ENCODE measurements at places on chromosomes 13 and 19.

DNA sequence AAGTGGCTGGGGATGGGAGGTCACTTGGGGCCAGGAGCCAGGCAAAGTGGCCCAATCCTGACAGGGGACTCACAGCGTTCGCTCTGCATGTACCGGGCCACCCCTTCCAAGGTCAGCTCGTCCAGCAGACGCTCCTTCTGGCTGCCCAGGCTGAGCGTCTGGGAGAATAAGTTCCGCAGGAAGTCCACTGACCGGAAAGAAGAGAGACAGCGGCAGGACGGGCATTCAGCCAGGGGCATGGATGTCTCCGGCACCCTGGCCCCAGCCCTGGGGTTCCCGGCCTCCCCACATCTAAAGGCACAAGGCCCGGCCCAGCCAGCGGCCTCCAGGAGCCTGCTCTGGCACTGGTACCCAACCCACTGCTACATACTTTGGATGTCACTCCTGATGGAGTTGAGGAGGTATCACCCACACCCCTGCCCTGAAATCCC lies 6.1 kb downstream of the SIRT2 start:
- DNase-seq = no peak

- DNase-seq = no peak
Measured at GRCh38 chr19:46520616-46521015, 24.9 kb upstream of the PNMA8B start.

DNA sequence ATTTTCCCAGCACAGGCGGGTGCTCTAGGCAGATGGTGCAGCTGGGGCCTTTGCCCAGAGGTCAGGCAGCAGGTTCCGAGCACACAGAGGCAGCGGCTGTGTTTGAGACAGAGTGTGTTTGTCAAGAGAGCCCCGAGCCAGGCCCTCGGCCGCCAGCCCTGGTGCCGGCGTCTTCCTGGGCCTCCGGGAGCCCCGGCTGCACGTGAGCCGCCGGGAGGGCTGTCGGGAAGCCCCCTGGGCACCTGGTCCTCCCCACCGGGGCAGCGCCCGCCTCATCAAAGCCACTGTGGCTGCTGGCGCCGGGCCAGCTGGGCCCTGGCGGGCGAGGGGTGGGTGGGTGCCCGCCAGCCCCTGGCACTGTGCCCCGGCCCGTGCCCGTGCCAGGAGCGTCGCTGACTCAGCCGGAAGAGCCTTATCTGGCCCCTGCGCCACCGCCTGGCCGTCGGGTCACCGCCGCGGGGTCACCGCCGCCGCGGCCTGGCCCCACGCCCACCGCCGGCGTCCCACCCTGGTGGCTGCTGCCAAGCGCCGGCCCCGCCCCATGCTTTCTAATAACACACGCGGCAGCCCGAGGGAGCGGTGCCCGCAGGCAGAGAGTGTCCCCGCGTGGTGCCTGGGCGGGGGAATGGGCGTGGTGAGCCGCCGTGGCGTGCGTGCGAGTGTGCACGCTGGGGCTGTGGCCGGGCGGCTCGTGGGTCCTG lies 14.9 kb downstream of the ARID3A start:
- DNase-seq = no peak

- peak; percentile 88 for DNase-seq
Measured at GRCh38 chr13:98549006-98549727, 27.7 kb downstream of the STK24 start.
